Activated naive CD4-positive, alpha-beta T cell treated with Interleukin-2 at 50 U/mL for 16 hours (primary cell): ENCODE measurements at places on chromosomes 3 and 15.

GRCh38 chr3:33246786-33247185 lies 28.2 kb upstream of the SUSD5 start:
- no peak for DNase-seq

DNA sequence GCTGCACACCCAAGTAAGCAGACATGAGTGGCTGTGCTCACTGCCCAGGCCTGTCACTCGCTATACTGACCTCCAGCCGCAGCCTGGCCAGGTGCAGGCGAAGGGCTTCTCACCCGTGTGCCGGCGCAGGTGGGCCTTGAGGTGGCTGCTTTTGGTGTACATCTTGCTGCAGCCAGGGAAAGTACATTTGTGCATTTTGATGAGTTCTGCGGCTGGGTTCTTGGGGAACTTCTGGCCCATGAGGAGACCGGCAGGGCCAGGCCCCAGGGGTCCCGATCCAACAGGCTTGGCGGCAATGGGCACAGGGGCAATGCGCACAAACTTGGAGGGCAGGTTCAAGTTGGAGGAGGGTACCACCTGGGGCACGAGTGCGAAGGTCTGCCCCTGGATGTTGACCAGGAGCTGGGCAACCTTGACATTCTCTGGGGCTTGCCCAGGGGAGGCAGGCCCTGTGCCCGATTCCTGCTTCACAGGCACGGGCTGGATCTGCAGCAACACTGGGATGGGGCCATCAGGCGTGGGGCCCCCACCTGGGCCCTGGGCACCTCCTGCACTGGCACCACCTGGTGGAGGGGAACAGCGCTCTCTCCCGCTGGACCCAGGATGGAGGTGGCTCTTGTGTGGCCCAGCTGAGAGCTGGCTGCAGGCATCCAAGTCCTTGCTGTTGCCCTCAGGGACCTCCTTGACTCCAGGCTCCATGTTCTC lies 5.3 kb downstream of the KLF15 start:
- DNase-seq: no peak

DNA sequence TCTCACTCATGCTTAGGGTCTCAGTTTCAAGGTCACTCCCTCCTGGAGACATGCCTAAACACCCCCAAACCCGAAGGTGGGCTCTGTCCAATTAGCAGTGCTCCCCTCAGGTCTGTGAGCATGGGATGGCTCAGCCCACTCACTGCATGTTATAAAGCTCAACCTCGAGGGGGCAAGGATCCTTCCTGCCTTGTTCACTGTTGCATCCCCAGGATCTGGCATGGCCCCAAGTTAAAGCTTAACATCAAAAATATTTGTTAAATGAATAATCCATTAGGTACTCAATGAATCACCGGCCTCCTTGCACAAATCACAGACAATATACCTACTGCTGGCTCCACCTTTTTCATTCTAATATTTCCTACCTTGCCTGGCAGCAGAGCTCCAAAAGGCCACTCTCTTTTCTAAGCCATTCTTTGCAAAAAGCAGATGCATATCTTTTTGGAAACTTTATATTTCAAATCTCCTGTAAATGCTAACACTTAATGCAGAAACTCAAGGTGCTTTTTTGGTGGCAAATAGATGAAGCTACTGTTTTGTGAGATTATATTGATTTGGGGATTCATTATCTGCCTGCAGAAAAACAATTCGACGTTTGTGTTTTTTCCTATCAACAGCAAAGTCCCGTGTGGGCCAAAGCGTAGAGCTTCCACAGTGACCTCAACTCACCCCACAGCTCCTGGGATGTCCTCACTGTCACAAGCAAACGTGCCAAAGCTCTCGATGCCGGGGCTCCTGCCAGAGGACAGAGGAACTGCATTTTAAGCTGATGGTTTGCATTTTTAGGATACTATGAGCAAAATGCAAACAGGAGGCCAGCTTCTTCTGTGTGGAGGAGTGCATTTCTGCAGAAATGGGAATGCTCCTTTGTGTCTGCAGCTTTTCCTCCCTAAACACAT lies 35.4 kb downstream of the PCOLCE2 start:
- no peak for DNase-seq

- DNase-seq: no peak
These were observed 83.5 kb upstream of the BCL6 start for GRCh38 chr3:187828579-187829452.

DNA sequence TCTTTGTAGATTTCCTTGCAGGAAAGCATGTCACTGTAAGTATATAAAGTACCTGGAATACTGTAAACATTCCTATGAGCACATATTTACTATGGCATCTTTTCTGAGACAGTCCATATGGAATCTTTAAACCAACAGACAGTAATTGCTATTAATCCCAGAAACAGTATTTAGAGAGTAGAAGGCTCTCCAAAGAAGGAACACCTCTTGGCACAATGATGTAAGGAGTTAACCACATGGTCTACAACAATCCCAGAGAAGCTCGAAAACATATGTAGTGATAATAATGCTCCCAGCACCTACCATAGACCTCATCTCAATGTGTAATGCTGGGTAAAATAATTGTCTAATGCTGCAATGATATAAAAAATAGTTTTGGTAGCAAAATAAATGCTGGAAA lies 95.8 kb upstream of the IL12A start:
- no peak for DNase-seq

DNA sequence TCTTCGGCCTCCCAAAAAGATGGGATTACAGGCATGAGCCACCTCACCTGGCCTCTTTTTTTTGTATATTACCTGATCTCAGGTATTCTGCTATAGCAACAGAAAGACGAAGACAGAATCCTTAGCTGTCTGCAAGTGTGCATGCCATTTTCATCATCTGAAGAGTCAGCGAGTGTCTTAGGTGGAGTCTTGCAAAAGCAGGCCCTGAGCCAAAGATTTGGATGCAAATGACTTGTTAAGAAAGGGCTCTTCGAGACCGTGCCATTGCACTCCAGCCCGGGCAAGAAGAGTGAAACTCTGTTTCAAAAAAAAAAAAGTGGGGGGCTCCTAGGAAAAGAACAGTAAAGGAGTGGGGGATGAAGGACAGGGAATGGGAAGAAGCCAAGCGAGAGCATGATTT lies 10.2 kb upstream of the TRIM69 start:
- no peak for DNase-seq

DNA sequence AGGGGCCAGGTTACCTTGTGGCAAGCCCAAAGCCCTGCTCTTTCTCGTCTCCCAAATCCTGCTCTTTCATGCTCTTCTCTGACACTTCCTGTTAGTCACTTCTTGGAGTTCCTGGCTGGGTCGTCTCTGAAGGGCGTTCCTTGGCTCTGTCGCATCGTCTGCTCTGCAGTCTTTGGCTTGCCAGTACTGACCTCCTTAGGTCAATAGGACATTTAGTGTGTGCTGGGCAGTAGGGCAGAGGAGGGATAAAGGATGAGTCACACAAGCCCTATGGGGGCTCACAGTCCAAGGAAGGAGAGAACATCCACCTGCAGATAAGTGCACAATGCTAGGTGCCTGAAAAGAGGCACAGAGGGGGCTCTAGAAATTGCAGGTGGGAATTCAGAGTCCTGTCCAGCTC lies 87.5 kb downstream of the FAM43A start:
- DNase-seq: no peak

GRCh38 chr3:39118079-39118478 lies 10.6 kb downstream of the TTC21A start:
- DNase-seq: no peak

DNA sequence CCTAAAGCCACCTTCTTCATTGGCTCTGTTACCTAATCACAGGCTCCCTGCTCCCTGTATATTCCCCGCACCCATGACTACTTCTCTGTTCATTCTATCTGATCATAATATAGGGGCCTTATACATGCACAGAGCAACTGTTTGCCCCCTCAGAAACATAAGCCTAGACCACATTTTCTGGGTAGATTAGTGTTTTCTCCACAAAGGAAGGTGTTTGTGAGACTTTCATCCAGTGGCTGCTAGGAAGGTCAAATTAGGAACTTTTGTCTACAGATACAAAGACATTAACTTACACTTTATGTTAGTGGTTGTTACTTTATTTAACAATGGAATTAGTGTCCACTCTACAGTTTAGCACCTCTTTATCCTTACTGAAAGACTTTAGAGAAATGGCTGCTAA lies 174.9 kb downstream of the GHSR start:
- DNase-seq: no peak

DNA sequence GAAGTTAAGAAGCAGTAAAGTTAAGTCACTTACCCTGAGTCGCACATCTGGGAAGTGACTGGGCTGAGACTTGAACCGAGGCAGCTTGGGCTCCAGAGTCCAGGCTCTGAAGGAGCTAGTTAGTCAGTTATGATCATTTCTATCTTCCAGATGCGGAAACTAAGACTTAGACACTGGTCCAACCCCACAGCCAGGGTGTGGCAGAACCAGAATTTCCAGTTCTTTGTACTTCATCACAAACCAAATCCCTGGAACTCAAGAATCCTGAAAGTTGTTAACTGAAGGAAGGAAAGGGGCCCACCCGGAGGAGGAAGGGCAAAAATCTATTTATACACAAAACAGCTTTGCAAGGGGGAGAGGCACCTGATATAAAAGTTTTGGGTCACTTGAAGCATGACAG lies 389.9 kb downstream of the SHQ1 start:
- DNase-seq: no peak

DNA sequence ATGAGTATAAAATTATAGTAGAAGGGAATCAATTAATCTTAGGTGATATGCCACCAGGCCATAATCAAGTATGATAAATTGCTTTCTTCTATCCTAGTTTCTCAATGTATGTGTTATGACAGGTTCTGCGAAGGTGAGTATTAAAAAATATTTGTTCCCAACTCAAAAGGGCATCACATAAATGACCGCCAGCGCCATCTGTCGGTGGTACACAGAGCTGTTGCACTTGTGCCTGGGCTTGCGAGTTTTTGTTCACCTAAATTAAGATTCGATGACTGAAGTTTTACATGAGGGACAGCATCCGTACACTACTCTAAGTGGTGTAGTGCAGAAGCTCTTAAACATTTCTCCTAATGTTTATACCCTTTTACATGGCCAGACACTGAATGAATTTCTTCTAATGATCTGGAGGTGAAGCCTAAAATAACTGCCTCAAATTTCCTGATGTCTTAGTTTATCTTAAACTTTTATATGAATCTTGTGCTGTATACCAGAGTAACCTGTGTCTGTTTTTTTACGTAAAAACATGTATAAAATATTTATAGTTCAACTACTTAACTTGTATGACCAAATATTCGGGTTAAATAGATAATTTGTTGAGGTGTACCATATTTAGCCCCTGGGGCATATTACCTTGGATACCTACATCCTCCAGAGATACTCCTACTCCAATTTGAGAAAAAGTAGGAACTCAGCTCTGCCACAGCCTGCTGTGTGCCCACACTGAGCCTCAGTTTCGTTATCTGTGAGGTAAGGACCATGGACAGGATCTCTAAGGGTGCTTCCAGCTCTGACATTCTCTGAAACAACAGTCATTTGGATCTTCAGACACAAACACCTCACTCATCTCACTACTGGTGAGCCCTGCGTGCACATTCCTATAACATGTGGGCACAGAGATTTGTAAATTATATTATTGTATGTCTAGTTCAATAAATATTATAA lies 365.6 kb downstream of the MAGI1 start:
- no peak for DNase-seq

- no peak for DNase-seq
These were observed 104.5 kb downstream of the NSUN3 start for GRCh38 chr3:94167346-94167745.

GRCh38 chr3:40690749-40691451 lies 166.1 kb downstream of the ZNF621 start:
- no peak for DNase-seq

GRCh38 chr3:113454630-113455029 lies 13.3 kb upstream of the CFAP44 start:
- DNase-seq: no peak

DNA sequence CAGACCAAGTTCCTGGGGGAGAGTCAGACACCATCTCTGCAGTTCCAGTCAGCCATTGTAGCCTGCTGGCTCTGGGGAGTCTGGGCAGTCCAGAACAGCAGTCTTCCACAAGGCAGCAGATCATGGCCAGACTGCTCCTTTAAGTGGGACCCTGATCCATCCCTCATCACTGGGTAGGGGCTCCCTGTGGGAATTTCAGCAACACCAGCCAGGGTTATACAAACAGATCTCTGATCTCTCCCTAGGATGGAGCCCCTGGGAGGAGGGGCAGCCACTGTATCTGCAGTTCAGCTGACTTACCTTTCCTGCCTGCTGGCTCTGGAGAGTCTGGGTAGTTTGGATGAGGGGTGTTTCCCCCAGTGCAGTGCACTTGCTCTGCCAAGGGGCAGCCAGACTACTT lies 42.1 kb upstream of the UNC13C start:
- DNase-seq: no peak

- DNase-seq: no peak
These were observed 38.9 kb downstream of the ZNF710 start for GRCh38 chr15:90039996-90040395.

- DNase-seq: no peak
These were observed 17.6 kb downstream of the ARIH1 start for GRCh38 chr15:72491768-72492167.

GRCh38 chr15:95141486-95141885 lies 910.1 kb downstream of the MCTP2 start:
- DNase-seq: no peak

- DNase-seq: no peak
These were observed 7.7 kb downstream of the POU1F1 start for GRCh38 chr3:87268646-87269211.

GRCh38 chr3:130850044-130850797 lies 43.7 kb upstream of the ATP2C1 start:
- DNase-seq: peak; percentile 57

GRCh38 chr3:128781164-128781563 lies 55.2 kb downstream of the RAB7A start:
- no peak for DNase-seq

- no peak for DNase-seq
These were observed 17.8 kb downstream of the LRIG1 start for GRCh38 chr3:66483006-66483405.

DNA sequence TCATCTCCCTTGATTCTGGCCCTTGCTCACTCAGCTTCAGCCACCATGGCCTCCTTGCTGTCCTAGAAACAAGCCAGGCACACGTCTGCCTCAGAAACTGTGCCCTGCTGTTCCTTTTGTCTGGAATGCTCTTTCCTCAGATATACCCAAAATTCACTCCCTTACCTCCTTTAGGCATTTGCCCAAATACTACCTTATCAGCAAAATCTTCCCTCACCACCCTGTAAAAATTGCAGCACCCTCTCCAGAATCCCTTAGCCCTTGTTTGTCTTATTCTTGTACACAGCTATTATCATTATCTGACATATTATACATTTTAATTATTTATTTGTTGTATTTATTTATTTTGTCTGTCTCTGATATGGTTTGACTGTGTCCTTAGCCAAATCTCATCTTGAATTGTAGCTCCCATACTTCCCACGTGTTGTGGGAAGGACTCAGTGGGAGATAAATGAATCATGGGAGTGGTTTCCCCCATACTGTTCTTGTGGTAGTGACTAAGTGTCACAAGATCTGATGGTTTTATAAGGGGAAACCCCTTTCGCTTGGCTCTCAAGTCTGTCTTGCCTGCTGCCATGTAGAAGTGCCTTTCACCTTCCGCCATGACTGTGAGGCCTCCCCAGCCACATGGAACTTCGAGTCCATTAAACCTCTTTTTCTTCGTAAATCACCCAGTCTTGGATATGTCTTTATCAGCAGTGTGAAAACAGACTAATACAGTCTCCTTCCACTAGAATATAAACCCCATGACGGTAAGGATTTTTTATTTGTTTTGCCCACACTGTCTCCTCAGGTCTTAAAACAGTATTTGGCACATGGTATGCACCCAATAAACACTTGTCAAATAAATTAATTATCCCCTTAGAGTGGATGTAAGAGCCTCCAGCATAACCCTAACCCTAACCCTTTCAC lies 60.0 kb upstream of the STT3B start:
- peak; percentile 48 for DNase-seq

GRCh38 chr3:157573780-157574378 lies 70.7 kb upstream of the VEPH1 start:
- DNase-seq: no peak

- DNase-seq: no peak
These were observed 8.6 kb upstream of the CSK start for GRCh38 chr15:74773329-74773728.
